Astrocyte of the hippocampus (primary cell): ENCODE measurements at places on chromosomes 7 and 10.
A peak's percentile ranks its signal among the peaks of the same experiment; 100 is the strongest.

- DNase-seq, result peak; percentile 49
These were observed 25.1 kb upstream of the AKAP9 start for GRCh38 chr7:91915401-91916050.

DNA sequence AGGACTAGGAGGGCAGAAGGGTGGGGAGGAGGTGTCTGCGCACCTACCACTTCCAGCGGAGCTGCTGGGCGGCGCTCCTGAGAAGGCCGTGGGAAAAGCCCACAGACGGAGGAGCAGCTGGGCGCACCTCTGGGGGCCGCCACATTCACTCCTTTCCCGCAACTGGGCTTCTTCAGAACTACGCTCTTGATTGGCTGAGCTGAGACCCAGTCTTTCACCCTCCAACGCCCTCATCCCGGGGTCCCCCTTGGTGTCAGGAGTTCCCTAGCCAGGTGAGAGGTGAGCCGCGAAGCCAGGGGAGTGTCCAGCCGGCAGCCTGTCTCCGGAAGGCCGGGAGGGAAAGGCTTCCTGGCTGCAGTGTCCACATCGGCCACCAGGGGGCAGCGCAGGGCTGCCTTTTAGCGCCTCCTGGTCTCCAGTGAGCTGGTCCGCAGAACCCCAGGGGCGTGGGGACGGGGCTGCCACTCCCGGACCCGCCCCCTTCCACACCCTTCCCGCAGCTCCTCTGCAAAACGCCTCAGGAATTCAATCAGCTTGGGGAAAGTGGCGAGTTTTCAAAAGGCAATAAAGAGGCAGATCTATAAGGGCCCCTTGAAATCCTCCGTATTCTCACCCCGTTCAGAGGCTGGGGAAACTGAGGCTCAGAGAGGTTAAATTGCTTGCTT, 98.8 kb downstream of the CHST15 start:
- DNase-seq, result peak; percentile 98

DNA sequence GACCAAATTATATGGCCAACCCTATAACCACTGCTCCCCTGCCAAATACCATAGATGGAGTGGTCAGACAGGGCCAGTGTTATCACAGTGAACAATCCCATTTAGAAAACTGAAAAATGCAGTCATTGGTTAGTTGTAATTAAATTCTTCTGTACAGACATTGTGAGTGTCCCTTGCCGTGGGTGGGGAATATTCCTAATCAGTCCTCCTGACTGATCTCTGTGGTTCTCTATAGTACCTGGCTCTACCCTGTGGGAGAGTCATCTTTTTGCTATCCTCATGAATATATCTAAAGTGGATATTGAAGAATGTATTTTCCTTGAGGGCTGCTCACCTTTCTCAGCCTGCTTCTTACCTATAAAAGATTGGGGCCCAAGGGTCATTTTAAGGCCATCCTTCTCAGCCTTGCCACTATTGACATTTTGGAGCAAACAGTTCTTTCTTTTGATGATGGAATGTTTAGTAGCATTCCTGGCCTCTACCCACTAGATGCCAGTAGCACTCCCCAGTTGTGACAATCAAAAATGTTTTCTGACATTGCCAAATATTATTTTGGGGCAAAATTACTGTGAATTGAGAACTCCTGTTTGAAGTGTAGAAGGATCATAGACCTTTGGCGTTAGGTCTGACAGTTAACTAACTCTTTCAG, 110.2 kb downstream of the MAPK8 start:
- peak; percentile 27 for DNase-seq

- no peak for DNase-seq
These were observed 39.9 kb downstream of the UNC5B start for GRCh38 chr10:71252220-71252619.

- DNase-seq, result peak; percentile 62
These were observed 220.8 kb upstream of the PRSS58 start for GRCh38 chr7:142478479-142479220.

DNA sequence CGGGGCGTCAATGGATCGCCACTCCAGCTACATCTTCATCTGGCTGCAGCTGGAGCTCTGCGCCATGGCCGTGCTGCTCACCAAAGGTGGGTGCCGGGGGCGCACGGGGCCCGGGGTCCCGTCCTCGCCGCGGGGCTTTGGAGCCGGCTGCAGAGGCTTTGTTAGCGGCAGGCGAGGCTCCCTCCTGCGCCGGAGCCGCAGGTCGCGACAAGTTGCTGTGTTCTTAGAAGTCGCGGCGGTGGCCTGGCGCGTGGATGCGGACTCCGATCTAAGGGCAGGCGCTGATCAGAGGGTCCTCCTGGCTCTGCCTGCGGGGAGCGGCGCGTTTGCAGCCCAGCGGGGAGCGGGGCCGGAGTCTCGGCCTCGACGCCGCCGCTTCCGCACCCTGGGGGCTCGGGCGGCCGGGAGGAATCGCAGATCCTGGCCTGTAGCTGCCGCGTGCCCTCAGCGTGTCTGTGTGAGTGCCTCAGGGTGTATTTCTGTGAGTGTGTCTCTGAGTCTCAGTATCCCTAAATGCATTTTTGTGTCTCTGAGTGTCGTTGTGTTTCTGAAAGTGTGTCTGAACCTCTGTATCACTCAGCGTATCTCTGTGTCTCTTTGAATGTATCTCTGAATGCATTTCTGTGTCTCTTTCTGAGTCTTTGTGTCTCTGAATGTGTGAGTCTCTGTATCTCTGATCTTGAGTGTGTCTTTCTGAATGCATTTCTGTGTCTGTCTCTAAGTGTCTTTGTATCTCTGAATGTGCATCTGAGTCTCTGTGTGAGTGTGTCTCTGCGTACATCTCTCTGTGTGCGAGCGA, 766 bp downstream of the BAMBI start:
- DNase-seq, result peak; percentile 68

- no peak for DNase-seq
These were observed 867.1 kb downstream of the GATA3 start for GRCh38 chr10:8921568-8921967.

DNA sequence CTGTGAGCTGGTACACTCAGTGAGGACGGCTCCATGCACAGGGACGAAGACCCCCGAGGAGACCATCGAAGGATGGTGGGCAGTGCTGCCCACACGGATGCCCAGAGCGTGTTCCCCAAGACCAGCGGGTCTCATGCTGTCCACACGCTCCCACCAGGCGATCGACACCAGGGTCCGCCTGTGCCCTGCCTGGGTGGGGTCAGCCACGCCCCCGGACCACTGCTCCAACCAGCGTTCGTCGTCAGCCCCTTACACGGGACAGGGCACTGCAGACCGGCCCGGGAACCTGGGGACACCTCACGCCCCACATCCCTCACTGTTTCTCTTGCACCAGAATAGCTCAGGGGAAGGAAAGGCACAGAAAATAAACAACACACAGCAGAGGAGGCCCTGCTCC, 223.5 kb downstream of the DNAJB6 start:
- DNase-seq, result no peak

DNA sequence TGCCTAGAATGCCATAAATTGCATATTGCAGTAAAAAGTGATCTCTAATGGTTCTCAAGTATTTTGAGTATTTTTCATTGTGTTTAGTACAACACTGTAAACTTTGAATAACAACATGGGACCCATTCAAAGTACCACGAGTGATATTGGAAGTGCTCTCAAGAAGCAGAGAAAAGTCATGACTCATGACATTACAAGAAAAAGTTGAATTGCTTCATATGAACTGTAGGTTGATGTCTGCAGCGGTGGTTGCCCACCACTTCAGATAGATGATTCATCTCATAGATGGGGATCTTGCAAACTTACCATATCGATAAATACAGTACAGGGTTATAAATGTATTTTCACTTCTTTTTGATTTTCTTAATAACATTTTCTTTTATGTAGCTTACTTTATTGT, 33.9 kb downstream of the ENTPD1 start:
- no peak for DNase-seq

GRCh38 chr10:22752272-22752889, 38.0 kb upstream of the PIP4K2A start:
- no peak for DNase-seq

GRCh38 chr7:24572016-24572392, 1.2 kb upstream of the PALS2 start:
- no peak for DNase-seq
